ENCODE measurements at places on chromosomes 5 and 9.

- peak; percentile 30 for DNase-seq
These were observed 60.7 kb downstream of the HRH2 start for GRCh38 chr5:175718401-175719108.

- DNase-seq: no peak
These were observed 107.8 kb upstream of the PRLR start for GRCh38 chr5:35338157-35338453.

DNA sequence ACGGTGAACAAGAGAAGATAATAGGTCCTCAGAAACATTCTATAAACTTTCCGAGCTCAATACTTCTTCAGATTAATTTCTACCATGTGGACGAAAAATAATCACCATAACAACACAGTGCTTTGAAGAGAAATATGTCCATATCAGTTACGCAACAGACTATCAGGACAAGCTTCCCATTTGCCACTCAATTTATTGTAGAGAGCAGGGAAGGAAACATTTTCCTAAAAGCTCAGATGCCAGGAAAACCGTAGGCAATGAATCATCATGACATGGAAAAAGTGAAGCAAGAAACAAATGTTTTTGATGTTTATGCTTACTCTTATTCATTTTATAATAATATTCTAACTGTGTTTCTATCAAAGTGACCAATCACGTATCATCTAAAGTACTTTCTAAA lies 87.6 kb downstream of the S1PR3 start:
- DNase-seq: no peak

- no peak for DNase-seq
These were observed 17.0 kb downstream of the MRPL36 start for GRCh38 chr5:1782385-1783215.

DNA sequence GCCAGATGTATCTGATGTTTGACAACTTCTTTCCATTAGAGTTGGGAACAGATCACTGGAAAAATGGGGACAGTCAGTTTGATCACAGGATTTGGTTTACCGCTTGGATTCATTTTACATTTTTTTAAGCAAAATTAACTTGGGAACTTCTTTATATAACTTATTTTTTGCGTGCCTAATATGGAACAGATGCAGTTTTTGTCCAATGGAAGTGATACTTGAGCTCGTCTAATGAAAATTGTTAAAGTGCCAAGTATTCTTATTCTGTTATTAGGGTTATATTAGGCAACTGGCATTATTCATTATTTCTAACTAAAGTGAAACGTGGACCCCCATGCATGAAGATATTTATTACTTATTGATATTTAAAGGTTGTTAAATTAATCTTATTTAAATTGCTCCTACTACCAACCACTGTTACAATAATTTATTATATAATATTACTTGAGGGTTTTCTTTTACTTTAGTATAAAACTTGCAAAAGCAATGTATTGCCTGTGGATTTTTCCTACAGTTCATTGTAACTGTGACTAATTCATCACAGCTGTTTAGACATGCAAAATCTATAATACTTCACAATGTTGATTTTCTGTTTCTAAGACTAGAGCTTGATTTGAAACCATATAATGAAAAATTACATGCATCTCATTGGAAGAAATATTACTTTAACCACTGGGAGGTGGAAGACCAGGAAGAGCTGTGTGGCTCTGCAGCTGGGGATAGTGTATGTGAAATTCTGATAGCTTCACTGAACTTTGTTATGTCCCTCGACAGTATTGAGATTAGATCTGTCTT lies 787.3 kb upstream of the WWC1 start:
- DNase-seq: no peak

- no peak for DNase-seq
These were observed 414.9 kb downstream of the ENC1 start for GRCh38 chr5:74225587-74225986.

DNA sequence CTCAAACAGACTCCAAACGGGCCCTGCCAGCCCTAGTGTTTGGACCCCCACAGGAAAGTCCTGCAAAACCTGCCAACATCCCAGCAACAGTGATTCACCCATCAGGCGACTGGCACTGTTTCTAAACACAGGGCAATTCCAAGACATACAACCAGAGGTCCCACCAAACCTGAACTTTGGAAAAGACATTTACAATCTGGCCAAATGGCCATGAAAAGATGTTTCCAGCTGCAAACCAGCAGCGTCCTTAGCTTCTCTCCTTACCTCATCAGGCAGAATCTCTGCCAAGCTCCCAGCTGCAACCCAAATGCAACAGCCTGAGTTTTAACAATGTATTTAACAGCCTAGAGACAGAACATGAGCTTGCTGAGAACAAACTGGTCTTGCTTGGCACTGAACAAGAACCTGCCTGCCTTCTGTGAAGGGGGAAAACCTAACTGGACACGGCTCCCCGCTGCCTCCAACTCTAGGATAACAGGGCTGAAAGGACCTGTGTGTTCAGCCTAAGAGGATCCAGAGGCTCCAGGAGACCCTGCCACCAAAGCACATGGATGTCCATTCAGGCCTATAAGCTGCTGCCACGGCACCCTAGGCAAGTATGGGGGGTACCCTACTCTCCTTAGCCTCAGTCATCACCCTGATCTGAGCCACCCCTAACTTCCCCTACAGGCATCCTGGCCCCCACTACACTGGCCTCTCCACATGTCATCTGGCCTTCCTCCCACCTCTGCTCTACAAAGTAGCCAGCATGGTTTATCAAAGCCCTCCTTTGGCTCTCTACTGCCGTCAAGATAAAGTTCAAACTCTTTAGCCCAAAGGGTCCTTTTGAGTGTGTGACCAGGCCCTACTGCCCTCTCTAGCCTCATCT lies 5.6 kb downstream of the P4HA2 start:
- DNase-seq: no peak

DNA sequence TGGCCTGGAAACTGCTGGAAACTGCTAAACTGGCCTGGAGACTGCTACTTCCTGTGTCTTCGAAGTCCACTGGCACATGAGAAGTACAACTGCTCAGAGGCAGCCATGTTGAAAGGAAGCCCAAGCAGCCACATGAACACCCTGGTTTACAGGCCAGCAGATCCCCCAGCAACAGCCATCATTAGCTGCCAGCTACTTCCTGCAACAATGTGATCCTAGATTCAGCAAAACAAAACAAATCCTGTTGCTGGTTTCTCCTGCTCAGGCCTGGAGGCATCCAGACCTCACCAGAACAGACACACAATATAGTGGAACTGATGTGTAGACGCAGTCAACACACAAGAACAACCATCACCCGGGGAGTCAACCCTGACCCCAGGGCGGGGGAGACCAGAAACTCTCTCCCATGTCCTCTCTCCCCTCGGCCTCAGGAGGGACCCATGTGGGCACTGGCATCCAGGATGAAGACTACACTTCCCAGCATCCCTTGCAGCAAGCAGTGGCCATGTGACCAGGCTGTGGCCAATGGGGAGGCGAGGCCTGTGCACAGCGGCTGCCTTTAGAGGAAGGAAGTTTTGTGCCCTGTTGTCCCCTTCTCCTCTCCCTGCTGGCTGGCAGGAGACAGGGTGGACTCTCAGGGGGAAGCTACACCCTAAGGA lies 9.2 kb upstream of the LCN15 start:
- DNase-seq: no peak

DNA sequence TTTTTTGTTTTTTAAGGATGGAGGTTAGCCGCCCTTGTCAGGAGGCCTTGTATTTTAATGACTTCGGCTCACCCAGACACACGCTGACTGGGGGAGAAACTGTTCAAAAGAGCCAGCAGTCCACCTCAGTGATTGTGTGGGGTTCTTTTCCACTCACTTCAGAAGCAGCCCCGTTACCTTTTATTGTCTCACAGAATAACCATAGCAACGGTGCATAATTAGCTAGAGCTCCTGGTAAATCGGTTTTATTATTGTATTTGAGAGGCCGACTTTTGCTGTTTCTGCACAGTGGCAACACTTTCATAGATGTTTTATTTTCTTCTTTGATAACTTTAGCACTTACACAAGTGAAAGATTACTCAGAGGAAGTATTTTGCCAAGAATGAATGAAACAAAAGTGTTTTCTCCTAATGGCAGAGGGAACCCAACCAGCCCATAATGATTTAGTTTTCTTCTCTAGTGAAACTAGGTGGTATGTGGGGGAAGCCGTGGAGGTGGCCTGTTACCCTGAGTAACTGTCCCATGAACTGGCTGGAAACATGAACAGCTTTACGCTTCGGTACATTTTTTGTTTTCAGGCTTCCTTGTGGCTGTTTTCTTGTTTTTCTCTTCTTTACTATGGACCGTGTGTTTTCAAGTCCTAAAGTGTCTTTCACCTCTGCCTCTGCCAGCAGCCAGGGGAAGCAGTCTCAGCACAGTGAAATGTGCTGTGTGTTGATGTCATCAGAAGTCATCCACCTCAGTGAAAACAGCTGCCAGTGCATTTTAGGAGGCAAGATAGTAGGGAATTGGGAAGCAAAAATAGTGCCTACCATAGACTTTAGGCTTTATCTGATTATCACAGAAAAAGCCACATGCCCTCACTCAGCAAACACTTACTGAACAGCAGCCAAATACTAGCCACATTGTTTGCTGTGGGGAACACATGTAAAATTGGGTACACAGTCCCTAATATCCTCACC lies 414.7 kb downstream of the KDM4C start:
- DNase-seq: no peak

DNA sequence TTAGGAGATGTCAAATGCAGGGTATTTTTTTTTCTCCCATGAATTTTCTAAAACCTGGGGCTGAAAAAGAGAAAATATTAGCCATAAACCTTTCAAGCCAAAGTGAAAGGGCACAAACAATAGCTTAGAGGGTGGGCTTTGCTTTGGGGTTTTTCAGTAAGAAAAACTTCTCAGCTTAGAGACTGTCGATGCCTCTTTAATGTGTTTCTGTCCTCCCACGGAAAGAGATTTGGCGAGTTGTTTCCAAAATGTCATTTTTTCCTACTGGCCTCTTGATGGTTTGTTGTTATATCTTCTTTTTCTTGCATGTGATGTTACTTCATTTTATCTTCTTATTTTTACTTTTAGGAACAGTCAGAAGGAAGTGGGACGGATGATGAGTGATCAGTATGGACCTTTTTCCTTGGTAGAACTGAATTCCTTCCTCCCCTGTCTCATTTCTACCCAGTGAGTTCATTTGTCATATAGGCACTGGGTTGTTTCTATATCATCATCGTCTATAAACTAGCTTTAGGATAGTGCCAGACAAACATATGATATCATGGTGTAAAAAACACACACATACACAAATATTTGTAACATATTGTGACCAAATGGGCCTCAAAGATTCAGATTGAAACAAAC lies 177.3 kb downstream of the SMARCA2 start:
- no peak for DNase-seq

DNA sequence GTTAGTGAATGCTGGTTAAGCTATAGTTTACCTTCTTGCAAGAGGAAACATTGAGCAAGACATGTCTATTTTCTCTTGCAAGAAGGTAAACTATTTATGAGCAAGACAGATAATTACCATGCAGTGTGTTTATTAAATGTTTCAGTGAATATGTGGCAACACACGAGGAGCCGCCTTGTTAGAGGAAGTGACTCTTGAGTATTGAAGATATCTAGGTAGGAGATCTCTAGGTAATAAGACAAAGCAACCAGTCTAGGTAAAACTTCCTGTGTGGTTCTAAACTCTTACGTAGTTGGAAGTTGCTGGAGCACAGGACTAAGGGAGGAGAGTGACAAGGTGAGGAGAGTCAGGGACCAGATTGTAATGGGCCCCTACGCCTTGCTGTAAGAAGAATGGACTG lies 16.8 kb downstream of the SKP2 start:
- no peak for DNase-seq

- DNase-seq: no peak
These were observed 31.1 kb downstream of the UHRF2 start for GRCh38 chr9:6444128-6444527.

- no peak for DNase-seq
These were observed 470 bp downstream of the HBEGF start for GRCh38 chr5:140345919-140346347.

GRCh38 chr5:159480849-159481248 lies 150.6 kb upstream of the IL12B start:
- DNase-seq: no peak

GRCh38 chr5:127870914-127871313 lies 167.7 kb downstream of the CCDC192 start:
- DNase-seq: no peak

DNA sequence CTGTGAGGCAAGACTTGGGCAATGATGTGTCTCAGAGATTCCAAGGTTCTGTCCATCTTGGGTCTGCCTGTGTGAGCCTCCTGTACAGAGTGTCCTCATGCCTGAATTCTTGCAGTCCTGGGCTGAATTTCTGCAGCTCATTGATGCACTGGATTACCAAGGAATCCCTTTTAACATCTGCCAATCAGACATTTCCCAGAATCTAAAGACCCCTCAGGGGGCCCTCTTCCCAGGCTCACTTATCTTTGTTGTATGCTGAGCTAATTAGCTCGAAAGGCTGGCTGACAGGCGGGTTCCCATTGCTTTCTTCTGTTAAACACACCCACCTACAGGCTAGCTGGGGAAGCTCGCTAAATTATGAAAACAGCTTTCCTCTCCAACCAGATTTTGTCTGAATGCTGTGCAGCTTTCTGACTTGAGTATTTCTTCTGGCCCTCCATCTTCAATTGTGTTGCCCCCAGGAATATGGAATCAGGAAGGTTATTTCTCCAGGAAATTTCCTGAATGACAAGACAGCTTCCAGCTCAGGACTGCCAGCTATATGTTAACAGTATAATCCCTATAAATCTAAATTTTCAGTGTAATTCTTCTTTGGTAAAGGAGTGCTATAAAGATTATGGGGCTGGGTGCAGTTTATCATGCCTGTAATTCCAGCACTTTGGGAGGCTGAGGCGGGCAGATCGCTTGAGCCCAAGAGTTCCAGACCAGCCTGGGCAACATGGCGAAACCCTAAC lies at the start of gene LIX1:
Gene LIX1, minus strand, starts transcription at position 91 of the 734 bp plus-strand sequence. Its CDS starts 35 bp downstream, at position 56.
- DNase-seq: no peak

DNA sequence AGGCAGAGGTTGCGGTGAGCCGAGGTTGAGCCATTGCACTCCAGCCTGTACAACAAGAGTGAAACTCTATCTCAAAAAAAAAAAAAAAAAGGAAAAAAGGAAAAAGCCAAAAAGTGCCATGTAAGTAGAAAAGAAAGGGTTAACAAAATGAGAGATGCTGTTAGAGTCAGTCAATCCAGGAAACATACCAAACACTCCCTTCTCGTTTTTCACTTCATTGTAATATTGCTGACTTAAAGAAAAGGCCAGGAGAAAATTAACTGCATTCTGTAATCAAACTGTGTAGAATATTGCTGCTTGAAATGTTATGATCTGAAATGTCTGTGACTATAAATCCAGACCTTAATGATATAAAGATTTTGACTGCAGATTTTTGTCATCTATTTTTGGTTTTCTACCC lies 379.1 kb downstream of the ENC1 start:
- DNase-seq: no peak

- DNase-seq: no peak
These were observed 79.9 kb downstream of the ACER2 start for GRCh38 chr9:19488721-19489120.

GRCh38 chr9:34995670-34996060 lies 6.1 kb downstream of the DNAJB5 start:
- DNase-seq: no peak

DNA sequence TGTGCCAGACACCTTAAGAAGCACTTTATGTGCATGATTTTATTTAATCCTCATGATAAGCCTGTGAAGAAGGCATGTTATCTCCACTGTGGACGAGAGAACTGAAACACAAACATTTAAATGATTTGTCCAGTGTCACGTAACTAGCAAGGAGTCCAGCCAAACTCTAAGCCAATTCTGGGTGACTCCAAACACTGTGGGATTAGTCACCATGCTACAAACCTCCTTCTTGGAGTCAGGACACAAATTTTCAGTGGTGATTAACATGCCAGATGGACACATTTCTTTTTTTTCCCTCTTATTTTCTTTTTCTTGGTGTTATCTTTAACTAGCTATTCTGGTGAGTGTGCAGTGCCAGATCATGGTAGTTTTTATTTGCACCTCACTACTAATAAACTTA lies 316.8 kb downstream of the NDUFS4 start:
- DNase-seq: no peak

- DNase-seq: no peak
These were observed 117.4 kb downstream of the CCDC171 start for GRCh38 chr9:15670246-15670645.

All from stimulated activated naive CD4-positive, alpha-beta T cell treated with Interleukin-2 at 50 U/mL for 16 hours (primary cell).